ENCODE measurements at places on chromosomes 13 and 19. TPM values are rescaled to one million over a fixed set of nuclear protein-coding genes. Genes with fewer than 3 reads are reported as not detected.

GRCh38 chr13:106752584-106753170, 184.7 kb upstream of the ARGLU1 start:
- H3K4me1 ChIP-seq: no peaks in the 10 kb centered on the region
- no peak for DNase-seq
- no peak overlapping the region for H3K27ac ChIP-seq
- H3K36me3 ChIP-seq: no peaks in the 10 kb centered on the region
- H3K4me3 ChIP-seq: no peak overlapping the region

SIGLEC8 gene
- not detected for total RNA-seq

CYP2S1 gene
- total RNA-seq: not detected

ZIK1 gene
- total RNA-seq: 5.3 TPM

DNA sequence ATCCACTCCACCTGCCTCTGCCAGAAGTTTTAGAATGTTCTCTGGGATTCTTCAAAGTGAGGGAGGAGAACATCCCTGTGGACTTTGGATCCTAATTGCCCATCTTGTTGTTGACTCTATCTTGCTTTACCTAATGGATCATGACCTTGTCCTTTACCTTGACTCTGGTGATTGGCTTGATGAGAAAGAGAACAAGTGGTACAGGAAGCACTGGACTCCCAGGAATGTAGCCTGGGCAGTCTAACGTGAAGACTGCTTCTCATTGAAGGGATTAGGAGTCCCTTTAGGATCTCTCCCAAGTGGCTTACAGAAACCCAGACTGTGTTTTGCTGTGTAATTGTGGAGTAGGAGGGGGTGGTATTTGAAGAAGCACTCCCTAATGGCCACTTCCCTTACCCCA, 63.9 kb downstream of the SLC10A2 start:
- no peaks in the 10 kb centered on the region for H3K27me3 ChIP-seq
- DNase-seq: no peak
- H3K4me3 ChIP-seq: no peak overlapping the region
- no peak overlapping the region for H3K27ac ChIP-seq
- H3K36me3 ChIP-seq: no peaks in the 10 kb centered on the region
- no peaks in the 10 kb centered on the region for H3K4me1 ChIP-seq

- H3K4me1 ChIP-seq: no peaks in the 10 kb centered on the region
- no peaks in the 10 kb centered on the region for H3K36me3 ChIP-seq
- H3K27me3 ChIP-seq: no peaks in the 10 kb centered on the region
These were observed 62.0 kb downstream of the ABCC4 start for GRCh38 chr13:95239283-95239682.

GRCh38 chr13:76929851-76930374, 18.4 kb upstream of the ACOD1 start:
- no peak overlapping the region for H3K27ac ChIP-seq
- H3K4me1 ChIP-seq: no peaks in the 10 kb centered on the region
- H3K27me3 ChIP-seq: no peaks in the 10 kb centered on the region
- DNase-seq: no peak
- no peaks in the 10 kb centered on the region for H3K36me3 ChIP-seq

SLC25A41 gene
- not detected for total RNA-seq

ZNF738 gene
- 10.6 TPM for total RNA-seq

RNF225 gene
- not detected for total RNA-seq

MAB21L1 gene
- total RNA-seq: 13.4 TPM

HTR2A gene
- 2.1 TPM for total RNA-seq

GRCh38 chr13:113532156-113532806, 41.8 kb upstream of the DCUN1D2 start:
- peaks cover 19% of the 10 kb centered on the region for H3K36me3 ChIP-seq
- no peaks in the 10 kb centered on the region for H3K27me3 ChIP-seq
- DNase-seq: no peak
- H3K4me3 ChIP-seq: no peak overlapping the region
- no peaks in the 10 kb centered on the region for H3K4me1 ChIP-seq

FAM216B gene
- total RNA-seq: not detected

GRCh38 chr19:34041925-34042521, 130.3 kb upstream of the LSM14A start:
- 0 out of 2 replicates have a peak, but pooled peaks cover 6% of the 10 kb centered on the region for H3K27me3 ChIP-seq
- H3K4me1 ChIP-seq: no peaks in the 10 kb centered on the region
- H3K4me3 ChIP-seq: no peak overlapping the region

GRCh38 chr13:95724252-95724651, 47.3 kb downstream of the DNAJC3 start:
- H3K4me1 ChIP-seq: no peaks in the 10 kb centered on the region
- no peak overlapping the region for H3K27ac ChIP-seq
- H3K27me3 ChIP-seq: no peaks in the 10 kb centered on the region
- H3K36me3 ChIP-seq: no peaks in the 10 kb centered on the region

BEST2 gene
- not detected for total RNA-seq

DNA sequence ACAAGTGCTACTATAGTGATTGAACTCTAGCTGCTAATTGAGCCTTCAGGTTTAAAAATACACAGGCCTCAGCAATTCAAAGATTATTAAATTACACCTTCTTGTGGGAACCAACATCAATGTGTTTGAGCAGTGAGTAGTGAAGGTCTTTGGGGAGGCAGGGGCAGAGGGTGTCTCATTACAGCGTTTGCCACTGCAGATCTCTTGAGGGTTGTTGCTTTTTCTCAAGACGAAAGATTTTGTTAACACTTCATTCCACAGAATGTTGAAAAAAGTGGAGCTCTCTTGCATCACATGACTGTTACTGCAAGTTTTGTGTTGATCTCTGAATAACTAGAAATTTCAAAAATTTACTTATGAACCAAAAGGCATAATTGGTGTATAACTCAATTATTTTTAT, 253.6 kb downstream of the ATP8A2 start:
- no peak overlapping the region for H3K4me3 ChIP-seq
- H3K27ac ChIP-seq: no peak overlapping the region
- DNase-seq: no peak
- H3K36me3 ChIP-seq: no peaks in the 10 kb centered on the region

KIR3DL2 gene
- total RNA-seq: not detected

GRCh38 chr19:40157059-40157458, 34.2 kb upstream of the MAP3K10 start:
- no peaks in the 10 kb centered on the region for H3K36me3 ChIP-seq
- no peak overlapping the region for H3K27ac ChIP-seq
- H3K27me3 ChIP-seq: no peaks in the 10 kb centered on the region
- DNase-seq: no peak
- no peaks in the 10 kb centered on the region for H3K4me1 ChIP-seq

DNA sequence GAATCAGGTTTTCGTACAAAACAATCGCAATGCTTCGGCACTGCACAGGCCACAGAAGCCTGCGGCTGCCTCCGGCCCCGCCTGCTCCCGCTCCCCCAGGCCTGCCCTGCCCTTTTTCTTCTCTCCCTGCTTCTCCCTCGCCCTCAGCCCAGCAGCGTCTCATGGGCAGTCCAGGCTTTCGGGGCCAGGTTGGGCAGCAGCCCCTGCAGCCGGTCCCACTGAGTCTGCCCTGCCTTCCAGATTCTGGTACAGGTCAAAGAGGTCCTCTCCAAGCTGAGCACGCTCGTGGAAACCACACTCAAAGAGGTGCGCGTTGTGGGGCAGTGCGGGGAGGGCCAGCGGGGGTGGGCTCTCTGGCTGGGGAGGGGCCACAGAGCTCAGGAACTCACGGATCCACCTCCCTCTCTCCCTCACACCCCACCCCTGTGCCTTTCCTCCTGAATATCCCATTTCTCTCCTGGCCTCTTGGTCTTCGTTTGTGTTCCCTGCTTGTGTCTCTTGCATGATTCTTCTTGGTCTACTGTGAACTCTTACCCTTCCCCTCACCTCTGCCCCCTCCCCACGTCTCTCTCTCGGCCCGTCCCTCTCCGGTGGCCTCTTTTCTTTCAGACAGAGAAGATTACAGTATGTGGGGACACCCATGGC, 30.1 kb downstream of the CCDC8 start:
- no peak overlapping the region for H3K4me3 ChIP-seq
- H3K27me3 ChIP-seq: no peaks in the 10 kb centered on the region
- 0 out of 2 replicates have a peak, but pooled peaks cover 10% of the 10 kb centered on the region for H3K36me3 ChIP-seq
- no peak for DNase-seq

DNA sequence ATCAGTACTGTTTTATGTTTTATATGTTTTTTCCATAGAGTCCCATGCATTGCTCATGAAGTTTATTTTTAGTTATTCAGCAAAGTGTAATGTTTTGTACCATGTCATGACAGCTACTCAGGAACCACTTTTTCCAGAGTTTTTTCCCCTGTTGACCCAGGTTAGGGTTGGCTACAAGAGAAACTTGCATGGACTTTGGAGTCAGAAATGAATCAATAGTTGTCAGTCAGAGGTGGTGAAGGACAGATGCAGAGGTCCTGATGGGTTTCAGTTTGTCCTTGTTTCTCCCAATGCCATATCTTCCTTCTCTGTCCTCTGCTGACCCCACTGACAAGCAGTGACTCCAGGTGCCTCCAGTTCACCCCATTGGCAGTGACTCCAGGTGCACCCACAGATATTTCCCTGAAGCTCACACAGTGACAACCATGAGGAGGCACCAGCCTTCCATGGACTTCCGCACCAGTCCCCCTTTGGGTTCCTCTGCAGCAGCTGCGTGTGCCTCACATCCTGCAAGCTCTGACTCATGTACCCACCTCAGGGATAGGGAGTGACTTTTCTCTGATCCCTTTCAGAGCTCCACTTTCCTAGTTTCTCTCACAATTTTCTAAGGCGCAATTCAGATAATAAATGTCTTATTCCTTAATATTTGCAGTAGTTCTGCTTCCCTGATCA, 92.1 kb downstream of the AKAP11 start:
- no peak overlapping the region for H3K4me3 ChIP-seq
- no peaks in the 10 kb centered on the region for H3K27me3 ChIP-seq
- no peak overlapping the region for H3K27ac ChIP-seq
- H3K4me1 ChIP-seq: no peaks in the 10 kb centered on the region
- DNase-seq: peak; percentile 38

- no peak for DNase-seq
- H3K27me3 ChIP-seq: no peaks in the 10 kb centered on the region
- H3K4me1 ChIP-seq: no peaks in the 10 kb centered on the region
- peaks cover 73% of the 10 kb centered on the region for H3K36me3 ChIP-seq
- no peak overlapping the region for H3K27ac ChIP-seq
These were observed 78.4 kb upstream of the XPO4 start for GRCh38 chr13:20980899-20981298.

MEF2B gene
- 0.22 TPM for total RNA-seq

PRR19 gene
- total RNA-seq: not detected

DNA sequence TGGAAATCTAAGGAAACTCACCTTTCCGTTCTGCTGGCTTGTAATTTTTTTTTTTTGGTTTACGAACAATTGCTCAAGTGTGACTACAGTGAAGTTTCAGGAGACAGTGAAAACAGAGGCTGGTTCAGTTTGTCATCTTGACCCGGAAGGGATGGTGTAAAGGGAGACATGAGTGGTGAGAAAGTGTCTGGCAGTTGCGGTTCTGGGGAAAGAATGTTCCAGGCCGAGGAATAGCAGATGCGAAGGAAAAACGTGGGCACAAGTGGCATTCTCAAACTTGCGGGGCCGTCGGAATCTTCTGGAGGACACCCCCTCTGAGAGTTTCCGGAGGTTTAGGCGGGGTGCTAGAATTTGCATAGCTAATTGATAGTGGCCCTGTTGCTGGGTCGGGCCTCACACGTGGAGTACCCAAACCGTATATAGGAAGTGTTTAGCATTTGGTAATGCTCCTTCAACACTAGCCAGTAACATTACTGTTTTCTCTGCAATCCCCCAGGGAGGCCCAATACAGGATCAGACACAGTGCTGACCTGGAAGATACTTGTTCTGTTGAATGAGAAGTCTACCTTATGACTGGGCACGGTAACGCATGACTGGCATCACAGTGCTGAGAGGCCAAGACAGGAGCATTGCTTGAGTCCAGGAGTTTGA, 2.8 kb upstream of the TNFSF9 start:
- H3K27ac ChIP-seq: no peak overlapping the region
- H3K36me3 ChIP-seq: no peaks in the 10 kb centered on the region
- no peak for DNase-seq
- no peak overlapping the region for H3K4me3 ChIP-seq
- H3K4me1 ChIP-seq: peaks cover 4% of the 10 kb centered on the region
- peaks cover 9% of the 10 kb centered on the region for H3K27me3 ChIP-seq

ZIC5 gene
- not detected for total RNA-seq

- H3K4me1 ChIP-seq: no peaks in the 10 kb centered on the region
- no peak overlapping the region for H3K4me3 ChIP-seq
- no peaks in the 10 kb centered on the region for H3K36me3 ChIP-seq
- no peak for DNase-seq
- H3K27me3 ChIP-seq: peaks cover 16% of the 10 kb centered on the region
- no peak overlapping the region for H3K27ac ChIP-seq
These were observed 3.0 kb upstream of the PGLYRP1 start for GRCh38 chr19:46025835-46026234.

BCL3 gene
- total RNA-seq: 11.3 TPM

DNA sequence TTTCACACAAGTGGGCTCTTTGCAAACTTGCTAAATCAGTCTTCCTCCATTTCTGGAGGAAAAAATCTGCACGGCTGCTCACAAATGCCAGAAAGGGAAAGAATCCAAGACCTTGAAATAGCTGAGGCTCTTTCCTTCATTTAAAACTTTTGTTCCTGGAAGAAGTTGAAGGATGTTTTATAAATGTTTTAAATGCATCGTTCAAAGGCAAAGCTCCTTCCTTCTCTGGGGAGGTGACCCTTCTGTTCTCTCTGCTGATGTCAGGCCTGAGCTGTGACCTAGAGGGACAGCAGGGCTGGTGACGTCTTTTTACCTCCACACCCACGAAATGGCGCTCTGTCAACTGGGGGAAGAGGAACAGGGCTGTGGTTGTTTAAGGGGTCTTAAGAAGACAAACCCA, 376.4 kb upstream of the ZNF507 start:
- H3K27ac ChIP-seq: no peak overlapping the region
- H3K36me3 ChIP-seq: no peaks in the 10 kb centered on the region
- H3K4me1 ChIP-seq: no peaks in the 10 kb centered on the region
- DNase-seq: no peak

DNA sequence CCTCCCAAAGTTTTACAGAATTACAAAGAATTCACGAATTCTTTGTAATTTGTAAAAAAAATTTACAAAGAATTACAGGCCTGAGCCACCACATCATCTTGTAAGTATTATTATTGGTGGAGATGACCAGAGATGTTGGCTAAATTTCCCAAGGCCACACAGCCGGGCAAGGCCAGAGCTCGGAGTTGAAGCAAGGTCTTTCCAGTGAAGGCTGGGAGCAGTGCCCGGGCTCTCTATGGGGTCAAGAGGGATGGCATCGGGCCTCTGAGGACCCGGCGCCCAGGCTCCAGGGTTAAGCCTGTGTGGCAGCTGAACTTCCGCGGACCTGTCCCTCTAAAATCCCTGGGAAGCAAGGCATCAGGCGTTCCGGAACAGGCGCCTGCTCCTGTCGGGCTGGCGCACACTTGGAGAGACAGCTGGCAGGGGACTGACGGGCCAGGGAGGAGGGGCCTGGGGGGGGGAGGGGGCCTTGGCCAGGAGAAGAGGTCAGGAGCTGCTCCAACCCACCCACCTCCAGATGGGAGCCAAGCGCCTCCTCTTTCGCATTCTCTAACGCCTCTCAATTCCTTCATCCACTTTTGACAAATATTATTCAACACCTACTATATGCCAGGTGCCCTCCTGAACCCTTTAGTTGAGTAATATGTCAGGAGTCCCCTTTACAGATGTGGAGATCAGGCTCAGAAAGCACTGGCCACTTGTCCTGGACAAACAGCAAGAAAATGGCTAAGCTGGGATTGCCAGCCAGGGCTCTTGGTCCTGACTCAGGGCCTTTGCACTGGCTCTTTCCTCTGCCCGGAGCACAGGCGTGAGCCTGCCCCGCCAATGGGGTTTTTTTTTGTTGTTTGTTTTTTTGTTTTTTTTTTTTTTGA, 36.8 kb upstream of the SEMA6B start:
- DNase-seq: no peak
- H3K27me3 ChIP-seq: peaks cover 39% of the 10 kb centered on the region
- H3K27ac ChIP-seq: no peak overlapping the region
